ENCODE measurements at places on chromosomes 6 and 20. TPM values are rescaled to one million over a fixed set of nuclear protein-coding genes. Genes with fewer than 3 reads are reported as not detected.

DNA sequence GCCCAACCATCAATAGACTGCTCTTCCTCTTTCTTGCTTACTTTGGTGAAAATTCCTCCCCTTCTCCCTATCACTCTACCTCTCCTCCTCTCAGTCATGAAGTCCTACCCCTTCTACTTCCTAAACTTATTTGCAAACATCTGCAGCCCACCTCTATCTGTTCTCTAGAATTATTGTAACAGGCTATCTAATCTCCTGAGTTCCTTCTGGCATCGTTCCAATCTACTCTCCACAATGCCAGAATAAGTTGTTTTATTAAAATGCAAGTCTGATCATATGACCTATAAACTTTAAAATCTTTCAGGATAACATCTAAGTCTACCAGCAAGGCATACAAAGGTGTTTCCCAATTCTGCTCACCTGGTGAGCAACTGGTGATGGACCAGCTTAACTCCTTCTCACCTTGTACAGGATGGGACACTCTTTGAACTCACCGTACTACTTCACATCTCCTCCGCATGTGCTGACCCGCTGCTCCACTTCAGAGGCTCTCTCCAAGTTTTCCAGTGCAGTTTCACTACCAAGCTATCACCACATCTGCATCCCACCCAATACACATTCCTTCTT lies 7.9 kb downstream of the CD164 start:
- DNase-seq, result no peak

- DNase-seq, result no peak
Observed at GRCh38 chr20:2618815-2619214, 33.6 kb upstream of the NOP56 start.

The IPCEF1 gene
- not detected for total RNA-seq

- no peak for DNase-seq
Observed at GRCh38 chr20:42756991-42757390, 432.7 kb downstream of the PTPRT start.

DNA sequence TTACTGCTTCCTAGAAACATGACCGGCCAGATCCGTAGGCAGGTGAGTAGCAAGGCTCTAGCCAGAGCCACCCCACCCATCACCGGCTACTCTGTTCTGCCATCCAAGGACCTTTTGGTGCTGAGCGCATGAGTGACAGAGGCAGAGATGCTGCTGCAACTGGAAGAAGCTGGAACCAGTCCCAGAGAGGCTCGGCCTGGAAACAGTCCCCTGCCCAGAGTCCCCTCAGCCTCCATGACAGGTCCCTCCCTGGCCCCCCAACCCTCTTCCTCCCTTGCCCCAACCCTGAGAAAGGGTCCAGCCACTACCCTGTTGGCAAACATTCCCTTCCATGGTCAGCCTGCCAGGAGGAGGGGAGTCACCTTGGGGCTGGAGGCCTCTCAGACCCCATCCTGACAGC lies 31.9 kb downstream of the BPIFB4 start:
- no peak for DNase-seq

DNA sequence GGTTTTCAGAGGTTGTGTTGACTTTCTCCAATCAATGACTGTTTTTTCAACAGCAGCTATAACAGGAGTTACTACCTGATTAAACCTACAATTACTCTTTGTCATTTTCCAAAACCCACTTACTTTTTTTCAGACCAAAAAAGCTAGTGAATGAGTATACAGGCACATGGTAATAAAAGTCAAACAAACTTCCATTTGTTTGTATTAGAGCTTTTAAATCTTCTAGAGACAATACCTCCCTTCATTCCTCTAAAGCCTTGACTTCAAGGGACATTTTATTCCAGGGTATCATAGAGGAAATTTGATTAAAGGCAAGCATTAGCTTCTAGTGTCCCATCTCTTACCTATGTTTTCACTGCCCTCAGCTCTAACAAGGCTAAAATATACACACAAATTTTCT lies 52.7 kb downstream of the IL22RA2 start:
- no peak for DNase-seq

DNA sequence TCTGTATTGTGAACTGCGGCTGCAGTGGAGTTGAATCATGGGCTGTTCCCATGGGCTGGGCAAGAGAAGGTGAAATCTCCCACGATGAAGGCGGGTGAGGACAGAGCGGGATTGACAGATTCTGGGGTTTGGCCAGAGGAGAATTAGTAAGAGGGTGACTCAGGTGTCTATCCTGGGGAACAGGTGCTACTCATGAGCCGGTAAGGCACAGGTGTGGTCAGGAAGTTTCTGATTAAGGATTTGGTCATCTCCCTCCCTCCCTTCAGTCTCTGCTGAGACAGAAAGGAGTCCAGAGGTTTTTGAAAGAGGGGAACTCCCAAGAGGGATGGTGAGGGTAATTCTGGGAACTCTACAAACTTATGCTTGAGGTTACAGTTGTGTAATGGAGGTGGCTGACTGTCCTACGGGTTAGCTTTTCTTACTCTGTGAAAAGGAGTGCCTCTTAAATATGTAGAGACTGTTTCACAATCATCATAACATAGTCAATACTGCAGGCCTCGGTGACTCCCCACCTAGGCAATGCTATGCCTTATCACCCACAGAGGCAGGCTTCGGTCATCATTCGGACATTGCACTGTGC lies 31.5 kb downstream of the SERPINB1 start:
- DNase-seq, result no peak

The HFE gene
- 16.1 TPM for total RNA-seq

GRCh38 chr6:27290065-27290849 lies 21.8 kb downstream of the POM121L2 start:
- peak; percentile 87 for DNase-seq

GRCh38 chr20:20446001-20446400 lies 78.1 kb downstream of the INSM1 start:
- DNase-seq, result no peak

The SRMS gene
- not detected for total RNA-seq

GRCh38 chr6:129749749-129750120 lies 39.8 kb upstream of the ARHGAP18 start:
- DNase-seq, result peak; percentile 82

DNA sequence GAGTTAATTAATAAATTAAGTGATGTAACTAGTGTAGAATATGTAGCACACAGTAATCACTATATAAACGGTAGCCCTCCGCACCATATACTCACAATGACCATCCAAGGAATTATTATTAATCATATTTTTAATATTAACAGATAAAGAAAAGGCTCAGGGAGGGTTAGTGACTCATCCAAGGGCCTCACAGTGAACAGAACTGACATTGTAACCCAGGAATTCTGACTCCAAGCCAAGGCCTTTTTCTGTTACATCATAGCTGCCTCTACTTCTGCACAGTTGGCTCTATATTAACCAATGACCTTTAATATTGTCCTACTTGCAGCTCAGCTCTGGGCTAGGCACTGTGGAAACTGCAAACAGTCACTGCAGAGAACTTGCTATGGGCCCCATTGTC lies 117.5 kb upstream of the SIRPG start:
- peak; percentile 52 for DNase-seq

DNA sequence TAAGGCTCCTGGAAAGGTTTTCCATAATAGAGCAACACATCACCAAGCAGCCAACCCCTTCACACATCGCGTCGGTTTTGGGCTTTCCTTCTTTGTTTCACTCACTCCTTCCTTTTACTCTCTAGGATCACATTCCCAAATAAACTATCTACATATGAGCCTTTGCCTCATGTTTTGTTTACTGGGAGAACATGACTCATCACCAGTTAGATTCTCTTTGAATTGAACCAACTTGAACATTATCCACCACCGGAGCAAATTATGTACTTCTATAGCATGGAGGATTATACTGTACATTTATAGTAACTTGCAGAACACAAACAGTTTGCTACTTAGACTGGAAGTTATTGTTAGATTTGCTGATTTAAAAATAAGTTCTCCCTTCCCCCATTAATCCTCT lies 41.0 kb downstream of the SAMD5 start:
- no peak for DNase-seq

GRCh38 chr6:167125410-167125809 lies 2.5 kb downstream of the CCR6 start:
- no peak for DNase-seq

GRCh38 chr6:42387336-42387735 lies 64.4 kb downstream of the TRERF1 start:
- no peak for DNase-seq

GRCh38 chr20:18133962-18134361 lies 3.7 kb upstream of the KAT14 start:
- no peak for DNase-seq

- no peak for DNase-seq
Observed at GRCh38 chr6:71043902-71044301, 87.0 kb upstream of the B3GAT2 start.

DNA sequence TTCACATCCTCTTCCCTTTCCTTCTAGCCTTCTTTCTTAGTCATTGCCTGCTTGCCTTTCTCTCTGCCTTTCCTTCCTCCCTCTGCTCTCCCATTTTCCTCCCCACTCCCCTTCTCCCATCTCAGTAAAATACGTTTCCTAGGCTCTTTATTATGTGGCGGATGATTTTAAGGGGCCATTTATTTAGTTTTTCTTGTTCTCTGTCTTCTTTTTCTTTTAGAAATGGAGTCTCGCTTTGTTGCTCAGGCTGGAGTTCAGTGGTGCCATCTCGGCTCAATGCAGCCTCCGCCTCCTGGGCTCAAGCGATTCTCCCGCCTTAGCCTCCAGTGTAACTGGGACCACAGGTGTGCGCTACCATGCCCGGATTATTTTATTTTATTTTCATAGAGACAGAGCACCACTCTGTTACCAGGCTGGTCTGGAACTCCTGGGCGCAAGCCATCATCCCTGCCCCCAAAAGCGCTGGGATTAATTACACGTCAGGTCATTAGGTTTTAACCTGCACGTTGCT lies 1.5 kb downstream of the MTHFD1L start:
- no peak for DNase-seq

- DNase-seq, result peak; percentile 62
Observed at GRCh38 chr6:30483677-30484279, 5.5 kb upstream of the HLA-E start.

- DNase-seq, result no peak
Observed at GRCh38 chr6:21294144-21294543, 299.4 kb upstream of the SOX4 start.

GRCh38 chr20:2631228-2631627 lies 21.2 kb upstream of the NOP56 start:
- DNase-seq, result no peak

GRCh38 chr6:158564243-158565121 lies 4.6 kb downstream of the TMEM181 start:
- no peak for DNase-seq

DNA sequence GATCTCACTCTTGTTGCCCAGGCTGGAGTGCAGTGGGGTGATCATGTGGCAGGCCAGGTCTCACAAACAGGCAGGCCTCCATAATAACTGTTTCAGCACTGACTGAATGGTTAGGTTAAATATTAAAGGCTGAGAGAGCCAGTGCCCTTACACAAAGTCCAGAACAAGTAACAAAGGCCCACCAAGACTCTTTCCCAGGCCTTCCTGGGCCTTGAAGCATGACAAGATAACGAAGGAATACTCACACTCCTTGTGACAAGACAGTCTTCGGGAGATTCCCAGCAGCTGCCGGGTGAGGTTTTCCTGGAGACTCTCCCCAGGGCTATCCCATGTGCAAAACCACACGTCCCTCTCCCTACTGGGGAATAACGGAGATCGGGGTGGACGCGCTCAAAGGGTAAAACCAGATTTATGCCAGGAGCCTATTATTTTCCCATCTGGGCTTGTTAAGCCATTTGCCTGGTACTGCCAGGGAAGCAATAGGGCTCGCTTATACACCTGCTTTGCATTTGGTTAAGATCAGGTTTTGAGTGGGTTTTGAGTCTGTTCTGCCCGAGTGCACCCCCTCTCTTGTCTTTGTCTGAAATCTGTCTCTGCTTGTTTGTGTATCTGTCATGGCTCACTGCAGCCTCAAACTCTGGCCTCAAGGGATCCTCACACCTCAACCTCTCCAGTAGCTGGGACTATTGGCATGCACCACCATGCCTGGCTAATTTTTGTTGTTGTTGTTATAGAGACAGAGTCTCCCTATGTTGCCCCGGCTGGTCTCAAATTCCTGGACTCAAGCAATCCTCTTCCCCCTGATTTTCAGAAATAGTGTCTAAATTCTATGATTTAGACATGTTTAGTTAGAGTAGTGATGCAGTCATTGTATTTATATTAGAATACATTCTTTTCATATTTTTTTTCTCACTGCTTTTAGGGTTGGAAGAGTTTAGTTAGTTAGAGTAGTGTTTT lies 1.4 kb upstream of the ENPP3 start:
- no peak for DNase-seq

The SLC52A3 gene
- total RNA-seq, result not detected

The RAMACL gene
- total RNA-seq, result 2.6 TPM

- DNase-seq, result no peak
Observed at GRCh38 chr6:152184573-152184916, 377.1 kb downstream of the ESR1 start.

- no peak for DNase-seq
Observed at GRCh38 chr6:113901482-113901881, 44.3 kb downstream of the MARCKS start.

DNA sequence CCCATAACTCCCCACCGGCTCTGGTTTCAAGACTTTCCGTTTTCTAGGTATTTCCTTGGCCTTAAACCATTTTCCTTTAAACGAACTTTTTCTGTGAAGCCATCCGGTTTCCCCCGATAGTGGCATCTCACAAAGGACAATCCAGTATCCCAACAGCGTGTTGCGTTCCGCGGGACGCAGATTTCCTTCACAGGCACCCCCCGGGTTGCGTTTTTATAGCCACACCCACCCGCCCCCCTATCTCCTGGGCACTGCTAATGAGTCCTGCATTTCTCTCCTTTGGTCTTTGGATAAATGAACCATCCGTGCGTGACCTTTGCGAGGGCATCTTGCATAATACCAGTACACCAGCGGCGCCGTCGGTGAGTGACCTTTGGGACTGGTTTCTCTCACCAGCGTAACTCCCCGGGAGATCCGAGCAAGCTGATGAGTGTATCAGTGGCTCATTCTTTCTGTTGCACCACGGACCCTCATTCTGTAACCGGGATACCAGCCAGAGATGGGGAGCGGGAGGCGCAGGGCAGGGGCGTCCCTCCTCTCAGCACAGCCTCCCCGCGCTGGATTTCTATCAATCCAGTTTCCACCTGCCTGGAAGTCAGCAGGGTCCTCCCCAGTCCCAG lies 586 bp upstream of the NQO2 start:
- DNase-seq, result peak; percentile 62

The DEF6 gene
- 4.2 TPM for total RNA-seq
